ENCODE measurements at places on chromosomes 12 and 14. TPM values are rescaled to one million over a fixed set of nuclear protein-coding genes. Genes with fewer than 3 reads are reported as not detected.

The E2F7 gene
- total RNA-seq: not detected

The SMIM41 gene
- not detected for total RNA-seq

The BATF gene
- total RNA-seq: 0.71 TPM

The WNT1 gene
- total RNA-seq: not detected

The NRXN3 gene
- not detected for total RNA-seq

The C3AR1 gene
- 4.7 TPM for total RNA-seq

The EMC9 gene
- 17.4 TPM for total RNA-seq

The OTOGL gene
- total RNA-seq: 0.10 TPM

The SCARB1 gene
- 5.7 TPM for total RNA-seq

The ZCCHC8 gene
- total RNA-seq: 19.8 TPM

The NXPH4 gene
- total RNA-seq: not detected

The PROX2 gene
- total RNA-seq: not detected

The KRT6A gene
- not detected for total RNA-seq

The GPR162 gene
- not detected for total RNA-seq

The ZNF84 gene
- 7.9 TPM for total RNA-seq

The GPR65 gene
- total RNA-seq: 0.17 TPM

The PRR4 gene
- total RNA-seq: not detected

The SERPINA6 gene
- not detected for total RNA-seq

The EMP1 gene
- total RNA-seq: 55.9 TPM

The NUAK1 gene
- 33.8 TPM for total RNA-seq

The POU6F1 gene
- 9.4 TPM for total RNA-seq

The RPL10L gene
- not detected for total RNA-seq

The TUBA1B gene
- total RNA-seq: 603 TPM

The PLEKHG7 gene
- not detected for total RNA-seq

The CCDC184 gene
- total RNA-seq: 0.94 TPM

The OR6C70 gene
- not detected for total RNA-seq

The RASSF8 gene
- 29.7 TPM for total RNA-seq

The OXA1L gene
- 102 TPM for total RNA-seq

The CPNE6 gene
- not detected for total RNA-seq

The TMTC1 gene
- total RNA-seq: 42.0 TPM

The GYS2 gene
- total RNA-seq: not detected

The TPH2 gene
- not detected for total RNA-seq

The ADAMTS20 gene
- total RNA-seq: not detected

The GTF2H3 gene
- 12.8 TPM for total RNA-seq

The AP1G2 gene
- 7.4 TPM for total RNA-seq

The ENO2 gene
- 2.0 TPM for total RNA-seq

The RNFT2 gene
- not detected for total RNA-seq

The PTPRR gene
- 0.18 TPM for total RNA-seq

The PPP1R1A gene
- 246 TPM for total RNA-seq

The STAC3 gene
- total RNA-seq: 678 TPM

The KCNC2 gene
- total RNA-seq: not detected

The BIN2 gene
- 1.2 TPM for total RNA-seq

The AMN gene
- total RNA-seq: not detected

The MSI1 gene
- not detected for total RNA-seq

The KRT73 gene
- total RNA-seq: not detected

The VASH1 gene
- 0.56 TPM for total RNA-seq

The R3HDM2 gene
- total RNA-seq: 27.1 TPM

The OAS1 gene
- total RNA-seq: 2.7 TPM

The RAD51AP1 gene
- 0.65 TPM for total RNA-seq

The UNC79 gene
- total RNA-seq: 0.62 TPM

The SLC10A1 gene
- not detected for total RNA-seq

The MYH7 gene
- total RNA-seq: 3,800 TPM

The PTGER2 gene
- not detected for total RNA-seq

The FAM181A gene
- not detected for total RNA-seq

The TMEM19 gene
- 47.0 TPM for total RNA-seq

Measured in gastrocnemius medialis (tissue), 4 donors.